ENCODE measurements at places on chromosomes 2 and 18. TPM values are rescaled to one million over a fixed set of nuclear protein-coding genes. Genes with fewer than 3 reads are reported as not detected.

Gene SERPINB13
- not detected for total RNA-seq

DNA sequence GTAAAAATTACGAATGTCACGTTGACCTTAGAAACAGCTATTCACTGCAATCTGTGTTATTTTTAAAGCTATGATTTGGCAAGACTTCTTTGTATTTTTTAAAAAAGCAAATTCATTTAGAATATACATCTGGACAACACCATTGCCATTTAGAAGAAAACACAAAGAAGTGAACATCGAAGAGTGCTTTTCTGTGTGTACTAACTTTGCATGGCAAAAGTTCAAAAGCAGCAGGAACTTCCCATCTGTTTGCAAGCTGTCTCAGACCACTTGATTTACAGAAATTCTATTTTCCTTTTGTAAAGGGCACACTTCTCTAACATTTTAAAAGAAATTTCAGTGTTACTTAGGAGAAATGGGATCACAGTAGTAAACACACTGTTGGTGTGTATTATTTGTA is 145.9 kb downstream of the CALCRL start:
- no peak for DNase-seq

GRCh38 chr2:120486946-120487345 is 141.0 kb downstream of the INHBB start:
- no peak for DNase-seq

DNA sequence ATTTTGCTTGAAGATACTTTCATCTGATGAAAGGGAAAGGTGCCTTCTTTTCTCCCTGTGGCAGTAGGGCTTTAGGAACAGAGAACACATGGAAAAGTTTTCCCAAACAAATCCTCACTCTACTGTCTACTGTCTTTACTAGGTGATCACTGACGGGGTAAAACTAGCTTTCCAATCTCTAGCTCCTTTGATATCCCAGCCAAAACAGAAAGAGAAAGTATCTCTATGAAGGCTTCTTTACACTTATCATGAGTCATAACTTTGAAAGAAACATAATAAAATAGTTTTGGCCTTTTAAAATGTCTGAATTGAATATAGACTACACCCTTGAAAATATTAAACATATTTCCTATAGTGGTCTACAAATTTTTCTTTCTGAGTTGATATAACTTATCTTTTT is 214.5 kb downstream of the DSEL start:
- no peak for DNase-seq

Data from MG63 (cell line).